ENCODE measurements at places on chromosomes 3 and 15.

DNA sequence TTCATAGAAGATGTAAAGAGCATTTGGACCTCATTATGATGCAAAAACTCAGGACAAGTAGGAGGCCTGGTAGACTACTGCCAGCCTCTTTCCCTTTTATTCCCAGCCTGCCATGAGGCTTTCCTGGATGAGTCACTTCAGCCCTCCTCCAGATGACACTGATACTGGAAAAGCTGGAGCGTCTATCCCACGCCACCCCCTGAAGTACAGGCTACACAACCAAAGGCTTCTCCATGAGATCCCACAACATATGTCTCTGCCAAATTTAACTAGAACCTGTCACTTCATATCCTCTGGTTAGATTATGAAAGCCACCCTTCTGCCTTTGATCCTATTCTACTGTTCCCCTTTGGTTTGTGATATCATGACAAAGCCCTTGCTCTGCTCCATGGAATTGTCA is 56.1 kb upstream of the CPNE4 start:
- DNase-seq, result no peak

GRCh38 chr3:55511895-55512570 is 24.9 kb upstream of the WNT5A start:
- DNase-seq, result no peak

- DNase-seq, result no peak
These were observed 8.1 kb downstream of the MORF4L1 start for GRCh38 chr15:78880813-78881212.

- no peak for DNase-seq
These were observed 175.4 kb downstream of the SUCNR1 start for GRCh38 chr3:152048831-152049230.

DNA sequence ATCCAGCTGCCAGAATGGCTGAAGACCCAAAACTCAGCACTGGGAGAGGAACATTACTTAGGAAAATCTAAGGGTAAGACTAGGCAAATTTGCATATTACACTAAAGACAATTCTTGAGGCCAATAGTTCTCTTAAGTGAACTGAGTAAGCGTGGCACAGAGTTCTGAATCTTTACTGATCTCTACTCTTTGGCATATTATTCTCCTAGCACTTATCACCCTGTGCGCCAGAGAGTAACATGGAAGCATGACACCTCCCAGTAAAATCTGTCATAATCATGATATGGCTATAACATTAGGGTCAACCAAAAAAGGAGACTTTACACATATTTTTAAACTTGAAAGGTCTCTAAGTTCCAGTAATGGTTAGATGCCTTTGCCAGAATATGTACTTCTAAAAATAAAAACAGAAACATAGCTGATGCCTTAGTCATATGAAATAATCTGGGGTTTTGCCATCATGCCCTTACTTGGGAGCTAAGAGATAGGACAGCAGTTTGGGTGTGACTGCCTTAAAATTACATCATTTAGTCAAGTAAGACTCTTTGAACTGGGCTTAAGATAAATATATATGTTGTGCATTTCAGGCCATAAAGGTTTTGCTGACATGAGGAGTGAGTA is 290.5 kb downstream of the PLCL2 start:
- no peak for DNase-seq

DNA sequence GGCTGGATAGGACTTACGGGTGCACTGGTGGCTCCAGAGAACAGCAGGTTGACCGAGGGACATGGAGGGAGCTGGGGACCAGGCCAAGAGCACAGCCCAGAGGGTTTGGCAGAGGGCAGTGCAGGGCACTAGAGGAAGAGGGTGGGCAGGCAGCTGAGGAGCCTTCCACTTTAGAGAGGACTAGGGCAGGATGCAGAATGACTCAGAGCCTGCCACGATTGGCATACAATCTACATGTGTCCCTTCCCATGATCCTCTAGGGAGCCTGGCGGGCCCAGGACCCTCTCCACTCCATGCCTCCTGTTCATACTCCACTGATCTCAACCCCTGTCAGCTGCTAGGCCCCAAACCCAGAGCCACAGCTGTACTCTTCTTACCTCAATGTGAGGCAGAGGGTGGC is 14.4 kb upstream of the APEH start:
- DNase-seq, result no peak

- no peak for DNase-seq
These were observed 326.6 kb upstream of the ALCAM start for GRCh38 chr3:105040026-105040622.

DNA sequence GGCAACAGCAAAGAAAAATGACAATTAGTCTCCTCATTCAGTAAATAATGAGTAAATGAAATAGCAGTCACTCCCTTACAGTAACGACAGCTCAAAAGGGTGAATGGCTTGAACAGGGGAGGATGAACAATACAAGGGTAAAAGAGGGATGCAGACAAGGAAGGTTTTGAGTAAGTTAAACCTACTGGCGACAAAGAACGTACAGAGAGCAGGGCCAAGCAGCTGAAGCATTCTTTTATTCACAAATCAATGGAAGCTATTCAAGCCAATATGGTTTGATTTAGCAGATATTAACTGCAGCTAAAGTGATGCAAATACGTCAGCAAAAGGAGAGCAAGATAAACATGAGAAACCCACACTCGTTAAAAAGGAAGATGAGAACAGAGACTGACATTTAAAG is 90.7 kb upstream of the ICE2 start:
- no peak for DNase-seq

DNA sequence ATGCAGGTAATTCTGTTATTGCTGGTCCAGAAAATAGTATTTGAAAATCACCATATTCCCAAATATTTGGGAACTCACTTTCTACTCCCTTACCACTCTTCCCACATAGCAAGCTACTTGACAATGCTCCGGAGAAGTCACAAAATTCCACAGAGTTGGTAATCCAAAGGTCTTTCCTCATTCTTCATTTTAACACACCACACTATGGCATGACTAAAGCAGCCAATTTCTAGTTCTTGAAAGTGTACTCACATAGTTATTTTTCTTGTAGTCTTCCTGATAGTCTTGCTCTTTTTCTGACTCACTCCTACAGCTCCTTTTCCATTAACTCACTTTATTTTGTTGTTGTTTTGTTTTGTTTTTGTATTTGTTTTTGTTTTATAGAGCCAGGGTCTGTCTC is 67.2 kb downstream of the MYO9A start:
- no peak for DNase-seq

DNA sequence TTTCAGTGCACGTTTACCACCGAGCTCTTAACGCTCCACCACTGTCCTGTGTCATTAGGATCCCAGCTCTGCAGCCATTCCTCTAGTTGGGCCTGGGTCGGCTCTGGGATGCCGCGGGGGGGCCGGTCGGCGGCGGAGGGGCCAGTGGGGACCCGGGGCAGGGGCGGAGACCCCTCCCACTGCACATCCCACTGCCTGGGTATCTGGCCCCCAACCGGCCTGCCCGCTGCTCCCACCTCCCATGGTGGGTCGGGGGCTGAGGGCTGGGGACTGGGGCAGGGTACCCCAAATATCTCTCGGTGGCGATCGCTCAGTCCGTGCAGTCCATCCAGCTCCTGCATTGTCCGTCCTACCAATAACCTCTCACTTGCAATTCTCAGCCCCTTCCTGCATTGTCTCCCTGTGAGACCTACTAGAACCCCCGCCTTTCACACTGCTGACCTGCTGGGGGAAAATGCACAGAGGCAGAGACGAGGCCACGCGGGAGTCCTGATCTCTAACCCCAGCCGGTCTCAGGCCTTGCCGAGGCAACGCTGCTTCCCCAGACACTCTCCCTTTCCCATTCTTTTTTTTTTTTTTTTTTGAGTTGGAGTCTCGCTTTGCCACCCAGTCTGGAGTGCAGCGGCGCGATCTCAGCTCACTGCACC is 24.0 kb upstream of the MUC20 start:
- no peak for DNase-seq

GRCh38 chr3:60095516-60095915 is 1045.7 kb upstream of the CFAP20DC start:
- no peak for DNase-seq

GRCh38 chr15:75982468-75982867 is 29.8 kb downstream of the NRG4 start:
- DNase-seq, result no peak

DNA sequence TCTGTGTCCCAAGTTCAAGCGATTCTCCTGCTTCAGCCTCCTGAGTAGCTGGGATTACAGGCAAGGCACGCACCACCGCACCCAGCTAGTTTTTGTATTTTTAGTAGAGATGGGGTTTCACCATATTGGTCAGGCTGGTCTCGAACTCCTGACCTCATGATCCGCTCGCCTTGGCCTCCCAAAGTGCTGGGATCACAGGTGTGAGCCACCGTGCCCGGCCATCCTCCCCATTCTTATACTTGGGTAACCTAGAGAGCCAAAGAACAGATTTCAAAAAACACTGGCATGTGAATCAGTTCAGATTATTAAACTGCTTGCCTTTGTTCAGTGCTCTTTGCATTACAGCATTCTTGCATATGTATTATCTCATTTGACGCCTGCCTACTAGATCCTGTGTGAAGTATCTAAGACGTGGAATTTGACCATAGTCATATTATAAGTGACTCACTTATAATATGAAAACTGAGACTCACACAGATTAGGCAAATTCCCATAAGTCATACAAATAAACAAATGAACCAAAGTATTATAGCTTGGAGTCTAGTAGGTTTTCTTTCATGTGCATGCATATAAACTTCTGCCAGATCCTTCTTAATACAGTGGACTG is 123.5 kb downstream of the UNC13C start:
- DNase-seq, result no peak

DNA sequence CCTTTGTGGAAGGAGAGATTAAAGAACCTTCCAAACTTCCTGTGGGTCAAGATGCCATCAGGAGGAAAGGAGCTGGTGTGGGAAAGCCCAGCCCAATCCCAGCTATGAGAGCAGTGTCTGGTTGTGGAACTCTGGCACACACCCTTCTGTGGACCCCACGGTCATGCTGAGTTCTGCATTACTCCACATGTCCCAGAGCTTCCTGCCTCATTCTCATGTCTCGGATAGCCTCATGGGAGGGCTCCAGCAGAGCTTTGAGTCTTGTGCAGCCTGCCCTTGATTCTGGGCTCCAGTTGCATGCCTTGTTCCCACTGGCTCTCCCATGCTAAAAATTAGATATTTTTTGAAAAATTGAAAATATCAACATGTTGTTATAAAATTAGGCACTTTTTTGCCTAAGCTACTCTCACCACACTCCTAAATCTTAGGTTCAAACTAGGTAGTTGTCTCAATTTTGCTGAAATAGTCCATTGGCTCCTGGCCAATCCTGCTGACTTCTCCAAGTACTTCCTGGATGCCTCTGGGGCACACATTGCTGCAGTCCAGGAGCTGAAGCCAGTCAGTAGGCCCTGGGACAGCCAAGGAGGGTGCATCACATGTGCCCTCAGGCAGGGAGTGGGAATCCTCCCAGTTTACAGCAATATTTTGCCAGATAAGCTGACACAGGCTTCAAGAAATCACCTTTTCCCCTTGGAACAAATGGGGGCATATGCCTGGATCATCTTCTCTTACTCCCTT is 144.3 kb downstream of the EEFSEC start:
- DNase-seq, result no peak

DNA sequence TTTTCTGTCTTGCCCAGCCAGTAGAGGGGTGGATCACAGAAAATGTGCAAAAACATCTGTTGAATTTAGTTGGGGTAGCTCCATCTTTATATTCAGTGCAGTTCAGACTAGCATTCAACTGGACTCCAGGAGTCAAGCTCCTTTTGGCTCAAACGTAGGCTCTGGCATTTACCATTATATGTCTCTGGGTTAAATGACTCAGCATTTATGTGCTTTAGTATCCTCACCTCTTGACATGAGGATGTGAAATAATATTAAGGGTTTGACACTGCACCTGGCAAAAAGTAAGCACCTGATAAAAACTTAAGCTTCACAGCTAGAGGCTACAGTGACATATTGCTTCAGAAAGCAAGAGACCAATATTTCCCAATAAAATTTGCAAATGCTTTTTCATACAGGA is 14.8 kb downstream of the PRC1 start:
- DNase-seq, result no peak

GRCh38 chr3:116038968-116039650 is 406.2 kb downstream of the LSAMP start:
- DNase-seq, result no peak

DNA sequence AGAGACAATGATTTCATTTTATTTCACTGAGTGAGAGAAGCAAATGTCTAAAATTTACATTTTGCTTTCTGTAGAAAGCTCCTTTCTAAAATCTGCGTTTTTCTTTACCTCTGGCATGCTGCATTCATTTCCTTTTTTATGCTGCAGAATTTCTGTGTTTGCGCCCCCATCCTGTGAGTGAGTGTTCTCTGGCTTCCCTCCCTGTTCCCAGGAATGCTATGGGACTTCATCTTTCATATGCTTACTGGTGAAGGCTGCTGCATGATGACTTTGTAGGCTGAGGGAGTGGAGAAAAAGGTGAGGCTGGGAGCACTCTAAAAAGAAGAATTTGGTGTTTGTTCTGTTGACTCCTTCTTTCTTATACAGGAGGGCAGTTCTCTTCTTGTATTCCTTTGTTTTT is 7.7 kb upstream of the TMC3 start:
- DNase-seq, result no peak

GRCh38 chr15:52100807-52101442 is 11.7 kb downstream of the BCL2L10 start:
- DNase-seq, result peak; percentile 81

GRCh38 chr3:63975723-63976122 is 47.6 kb downstream of the PSMD6 start:
- DNase-seq, result no peak

DNA sequence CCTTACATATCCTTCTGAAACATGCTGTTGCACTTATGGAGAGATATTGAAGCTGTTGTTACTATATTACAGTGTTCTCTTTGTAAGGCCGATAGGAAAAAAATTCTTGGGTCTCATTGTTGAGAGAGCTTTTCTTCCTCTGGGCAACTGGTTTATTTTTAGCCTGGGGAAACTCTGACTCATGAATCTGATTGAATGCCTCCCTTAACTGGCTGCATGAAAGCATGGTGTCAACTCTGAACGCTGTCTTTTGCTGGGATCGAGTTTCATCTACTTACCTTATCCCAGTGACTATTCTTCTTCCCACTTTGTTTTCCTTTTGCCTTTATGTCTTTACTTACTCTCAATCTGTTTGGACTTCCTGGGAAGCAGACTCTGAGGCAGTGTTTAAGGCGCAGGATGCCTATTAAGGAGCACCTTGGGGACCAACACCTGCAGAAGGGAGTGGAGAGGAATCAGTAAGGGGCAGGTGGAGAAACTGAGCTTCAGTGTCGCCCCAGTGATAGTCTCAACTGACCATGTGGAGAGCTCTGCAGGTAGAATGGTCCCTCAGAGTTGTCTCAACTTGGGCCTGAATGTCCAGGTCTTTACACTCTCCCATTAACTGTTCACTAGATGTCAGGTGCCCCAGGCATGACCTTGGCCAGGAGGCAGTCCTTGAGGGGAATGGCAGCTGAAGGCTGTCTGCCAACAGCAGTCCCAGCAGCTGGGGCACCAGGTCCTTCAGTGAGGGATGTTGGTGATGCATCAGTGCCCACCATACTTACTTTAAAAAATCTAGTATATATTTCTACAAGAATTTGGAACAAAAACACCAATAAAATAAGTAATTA is 88.9 kb upstream of the CCNL1 start:
- peak; percentile 23 for DNase-seq

GRCh38 chr3:142225885-142226215 is 465 bp upstream of the GK5 start:
- DNase-seq, result no peak

GRCh38 chr15:92805080-92805690 is 94.9 kb upstream of the CHD2 start:
- no peak for DNase-seq

Measured in hematopoietic multipotent progenitor cell (in vitro differentiated cells).